Stimulated activated naive CD8-positive, alpha-beta T cell treated with anti-CD3 and anti-CD28 coated beads, Interleukin-15, Interleukin-2, amounts not matched to agents 100 U/mL and 50 U/mL, for 24 hours (primary cell): ENCODE measurements at places on chromosomes 16 and 17.

- no peak for DNase-seq
Measured at GRCh38 chr17:21510686-21511362, 134.7 kb downstream of the KCNJ12 start.

GRCh38 chr17:42436391-42436790 is 13.3 kb upstream of the CAVIN1 start:
- no peak for DNase-seq

GRCh38 chr17:73138541-73139138 is 26.2 kb upstream of the SSTR2 start:
- DNase-seq, result no peak

DNA sequence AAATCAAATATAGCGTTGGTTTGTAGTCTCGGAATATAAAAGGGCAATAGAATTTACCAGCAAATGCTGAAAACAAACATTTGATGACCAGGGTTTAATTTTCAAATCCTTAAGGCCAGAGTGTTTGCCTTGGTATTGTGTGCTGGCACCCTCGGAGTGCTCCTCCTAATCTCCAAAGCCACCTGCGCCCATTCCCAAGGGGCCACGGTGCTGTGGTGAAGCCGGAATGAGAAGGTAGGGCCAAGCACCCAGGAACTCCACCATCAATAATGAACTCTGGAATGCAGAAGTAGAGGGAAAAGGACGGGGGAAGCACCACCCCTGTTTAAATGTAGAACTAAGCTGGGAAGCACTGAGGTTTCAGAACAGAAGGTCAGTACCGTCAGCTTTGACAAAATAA is 51.9 kb downstream of the COG7 start:
- DNase-seq, result no peak

DNA sequence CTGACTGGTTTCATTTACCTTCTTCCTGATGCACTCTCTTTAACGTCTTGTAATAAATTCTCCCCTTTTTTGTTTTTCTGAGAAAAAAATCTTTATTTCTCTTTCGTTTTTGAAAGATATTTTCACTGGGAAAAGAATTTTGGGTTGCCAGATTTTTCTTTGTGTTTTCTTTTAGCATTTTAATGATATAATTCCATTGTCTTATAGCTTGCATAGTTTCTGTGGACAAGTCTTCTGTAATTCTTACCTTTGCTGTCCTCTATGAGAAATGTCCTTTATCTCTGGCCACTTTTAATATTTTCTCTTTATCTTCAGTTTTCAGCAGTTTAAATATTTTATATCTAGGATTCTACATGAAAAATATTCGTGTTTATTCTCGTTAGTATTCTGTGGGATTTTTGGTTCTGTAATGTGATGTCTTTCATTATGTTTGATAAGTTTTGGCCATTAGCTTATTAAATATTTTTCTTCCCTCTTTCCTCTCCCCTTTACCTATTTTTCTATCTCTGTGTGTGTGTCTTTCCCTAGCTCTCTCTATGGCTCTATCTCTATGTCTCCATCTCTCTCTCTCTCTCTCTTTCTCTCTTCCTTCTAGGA is 236.5 kb downstream of the C16orf95 start:
- DNase-seq, result no peak

- no peak for DNase-seq
Measured at GRCh38 chr17:78284146-78284545, 52.7 kb downstream of the TMEM235 start.

DNA sequence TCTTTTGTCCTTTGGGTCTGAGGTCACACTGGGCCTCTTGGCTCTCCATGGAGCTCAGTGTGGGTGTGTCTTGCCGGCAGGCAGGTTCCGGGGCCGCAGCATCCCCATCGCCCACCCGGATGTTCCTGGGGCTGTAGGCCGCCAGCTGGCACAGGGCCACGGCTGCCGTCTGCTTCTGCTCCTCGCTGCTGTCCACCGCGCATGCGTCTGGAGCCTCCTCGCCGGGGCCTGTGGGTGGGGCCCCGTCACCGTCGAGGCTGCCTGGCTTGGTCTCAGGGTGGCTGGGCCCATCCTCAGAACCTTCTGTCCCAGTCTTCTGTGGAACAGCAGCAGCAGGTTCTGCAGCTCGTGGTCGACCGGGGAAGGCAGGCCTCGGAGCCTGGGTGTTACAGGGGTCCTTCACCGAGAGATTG is 9.6 kb downstream of the ZNF750 start:
- DNase-seq, result no peak

GRCh38 chr16:86249631-86250030 is 260.7 kb upstream of the FOXF1 start:
- DNase-seq, result no peak

- peak; percentile 2 for DNase-seq
Measured at GRCh38 chr17:71084219-71084618, 914.9 kb downstream of the KCNJ2 start.

DNA sequence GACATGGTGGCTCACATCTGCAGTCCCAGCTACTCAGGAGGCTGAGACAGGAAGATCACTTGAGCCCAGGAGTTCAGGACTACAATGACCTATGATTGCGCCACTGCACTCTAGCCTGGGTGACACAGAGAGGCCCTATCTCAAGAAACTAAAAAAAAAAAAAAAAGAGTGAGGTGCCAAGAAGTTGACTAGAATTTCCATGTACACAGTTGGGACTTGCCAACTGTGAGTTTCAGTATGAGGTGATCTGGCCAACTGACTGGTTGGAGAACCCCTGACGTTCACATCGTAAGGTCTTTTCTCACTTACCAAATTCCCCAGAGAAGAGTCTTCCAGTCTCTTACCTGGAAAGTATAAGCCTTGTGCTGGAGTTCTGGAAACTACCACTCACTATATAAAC is 3.1 kb upstream of the MED11 start:
- DNase-seq, result no peak

DNA sequence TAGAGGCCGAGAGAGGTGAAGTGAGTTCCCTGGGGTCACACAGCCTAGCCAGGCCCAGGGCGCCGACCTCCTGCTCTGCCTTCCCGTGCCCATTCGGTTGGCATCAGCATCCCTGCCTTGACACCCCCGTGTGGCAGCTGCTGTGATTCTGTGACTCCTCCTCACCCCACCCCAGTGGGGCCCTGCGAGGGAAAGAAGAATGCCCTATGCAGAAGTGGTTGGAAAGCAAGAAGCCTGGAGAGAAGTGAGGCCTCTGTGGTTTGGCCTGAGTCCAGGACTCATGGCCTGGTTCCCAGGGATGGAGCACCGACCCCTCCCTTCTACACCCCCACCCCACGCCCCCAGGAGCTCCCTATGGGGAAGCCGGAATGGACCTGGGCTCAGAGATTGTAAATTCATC is 296.2 kb downstream of the SEC14L1 start:
- DNase-seq, result peak; percentile 46

GRCh38 chr16:49704586-49705155 is 151.2 kb downstream of the ZNF423 start:
- DNase-seq, result no peak

DNA sequence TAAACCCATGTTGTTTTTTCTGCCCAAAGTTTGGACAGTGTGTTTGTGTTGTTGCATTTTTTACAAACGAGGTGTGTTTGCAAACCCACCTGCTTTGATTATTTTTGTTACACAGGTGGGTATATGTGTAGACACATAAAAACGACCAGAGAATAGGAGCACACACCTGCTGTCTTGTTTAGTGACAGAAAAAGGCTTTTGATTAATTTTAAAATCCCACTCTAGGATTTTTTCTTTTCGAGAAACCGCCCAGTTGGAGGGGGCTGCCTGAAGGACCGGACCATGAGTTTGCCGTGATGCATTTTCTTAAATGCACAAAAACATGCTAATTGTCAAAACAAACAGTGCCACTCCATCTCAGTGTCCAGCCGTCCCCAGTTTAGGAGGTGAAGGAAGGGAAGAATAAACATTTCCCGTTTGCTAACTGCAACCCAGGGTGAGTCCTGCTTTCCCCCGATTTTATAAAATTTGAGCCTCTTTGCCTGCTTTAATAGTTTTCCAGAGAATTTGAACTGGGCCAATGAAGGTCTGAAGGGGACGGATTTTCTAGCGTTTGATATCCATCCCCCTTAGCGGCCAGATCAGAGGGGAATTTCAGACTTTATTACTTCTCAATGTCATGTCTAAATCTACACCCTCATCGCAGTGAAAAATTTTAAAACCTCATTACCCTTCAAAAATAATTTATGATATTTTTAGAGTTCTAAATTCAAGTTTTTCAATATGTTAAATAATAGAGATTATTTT is 3.2 kb downstream of the FOXC2 start:
- DNase-seq, result no peak

DNA sequence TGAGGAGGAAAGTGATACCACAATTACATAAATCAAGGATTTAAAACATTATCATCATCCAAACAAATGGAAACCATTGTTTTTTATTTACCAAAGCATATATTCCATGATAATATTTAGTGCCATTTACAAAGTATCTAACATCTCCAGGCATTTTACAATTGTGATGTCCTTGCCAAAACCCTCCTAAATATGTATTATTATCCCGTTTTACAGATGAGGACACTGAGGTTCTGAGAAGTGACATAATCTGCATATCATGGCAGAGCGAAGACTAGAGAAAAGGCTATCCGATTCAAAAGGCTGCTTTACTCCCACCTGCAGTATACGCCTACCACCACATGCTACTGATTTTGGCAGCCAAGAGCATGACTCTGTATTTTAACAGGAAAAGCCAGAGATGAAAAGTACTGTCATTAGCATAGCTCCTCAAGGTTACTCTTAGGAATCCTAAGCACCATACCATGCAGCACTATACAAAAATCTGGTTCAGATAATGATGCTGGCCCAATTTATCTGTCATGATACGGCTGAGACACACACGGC is 301.4 kb downstream of the CA10 start:
- no peak for DNase-seq

DNA sequence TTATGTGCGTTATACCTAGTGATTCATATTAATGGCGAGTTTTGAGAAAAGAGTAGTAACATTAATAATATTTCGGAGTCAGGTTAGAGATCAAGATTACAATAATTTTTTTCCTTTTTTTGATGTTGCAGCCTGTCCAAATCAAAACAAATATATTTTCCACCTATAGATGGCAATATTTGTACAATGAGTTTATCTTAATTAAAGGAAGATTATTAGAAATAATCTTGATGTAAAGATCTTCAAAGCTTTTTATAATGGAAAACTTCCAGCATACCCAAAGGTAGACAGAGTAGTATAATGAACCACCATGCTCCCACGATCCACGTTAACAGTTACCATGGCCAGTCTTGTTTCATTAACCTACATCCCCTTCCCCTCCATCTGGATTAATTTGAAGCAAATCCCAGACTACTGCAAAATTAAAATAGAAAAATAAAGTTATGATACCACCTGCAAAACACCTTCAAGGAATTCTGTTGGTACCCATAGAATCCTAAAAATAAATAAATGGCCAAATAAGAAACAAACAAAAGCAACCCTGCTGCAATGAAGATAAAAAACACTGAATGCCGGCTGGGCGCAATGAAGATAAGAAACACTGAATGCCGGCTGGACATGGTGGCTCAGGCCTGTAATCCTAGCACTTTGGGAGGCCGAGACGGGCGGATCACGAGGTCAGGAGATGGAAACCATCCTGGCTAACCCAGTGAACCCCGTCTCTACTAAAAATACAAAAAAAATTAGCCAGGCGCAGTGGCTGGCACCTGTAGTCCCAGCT is 46.5 kb upstream of the GINS3 start:
- no peak for DNase-seq
